Esophagus squamous epithelium (tissue), 5 donors: ENCODE measurements at places on chromosomes 11 and 22. TPM values are rescaled to one million over a fixed set of nuclear protein-coding genes. Genes with fewer than 3 reads are reported as not detected.

ART1 gene
- not detected for total RNA-seq

LZTR1 gene
- 24.3 TPM for total RNA-seq

TMPRSS4 gene
- 168 TPM for total RNA-seq

CDON gene
- total RNA-seq, result 5.5 TPM

CRYBB3 gene
- total RNA-seq, result not detected

TRPM5 gene
- not detected for total RNA-seq

TRIM29 gene
- 691 TPM for total RNA-seq

OR8D1 gene
- not detected for total RNA-seq

BDNF gene
- total RNA-seq, result 1.1 TPM

OR56B1 gene
- total RNA-seq, result not detected

ENTHD1 gene
- not detected for total RNA-seq

CHRDL2 gene
- total RNA-seq, result 0.19 TPM

ZFTA gene
- 2.9 TPM for total RNA-seq

PDGFB gene
- total RNA-seq, result 1.3 TPM

- no peak for DNase-seq
Measured at GRCh38 chr11:133230431-133230830, 301.9 kb downstream of the OPCML start.

- no peak for DNase-seq
Measured at GRCh38 chr11:103842191-103842590, 194.2 kb upstream of the DDI1 start.

GRCh38 chr11:102534261-102534872 is 3.8 kb upstream of the MMP7 start:
- no peak for DNase-seq

- no peak for DNase-seq
Measured at GRCh38 chr11:55795256-55795655, at the start of gene OR5D14. Gene OR5D14, plus strand, starts transcription at chr11:55795556. Its CDS starts 0 bp downstream, at chr11:55795556.

- DNase-seq, result no peak
Measured at GRCh38 chr22:26404851-26405421, 24.1 kb upstream of the ASPHD2 start.

DNA sequence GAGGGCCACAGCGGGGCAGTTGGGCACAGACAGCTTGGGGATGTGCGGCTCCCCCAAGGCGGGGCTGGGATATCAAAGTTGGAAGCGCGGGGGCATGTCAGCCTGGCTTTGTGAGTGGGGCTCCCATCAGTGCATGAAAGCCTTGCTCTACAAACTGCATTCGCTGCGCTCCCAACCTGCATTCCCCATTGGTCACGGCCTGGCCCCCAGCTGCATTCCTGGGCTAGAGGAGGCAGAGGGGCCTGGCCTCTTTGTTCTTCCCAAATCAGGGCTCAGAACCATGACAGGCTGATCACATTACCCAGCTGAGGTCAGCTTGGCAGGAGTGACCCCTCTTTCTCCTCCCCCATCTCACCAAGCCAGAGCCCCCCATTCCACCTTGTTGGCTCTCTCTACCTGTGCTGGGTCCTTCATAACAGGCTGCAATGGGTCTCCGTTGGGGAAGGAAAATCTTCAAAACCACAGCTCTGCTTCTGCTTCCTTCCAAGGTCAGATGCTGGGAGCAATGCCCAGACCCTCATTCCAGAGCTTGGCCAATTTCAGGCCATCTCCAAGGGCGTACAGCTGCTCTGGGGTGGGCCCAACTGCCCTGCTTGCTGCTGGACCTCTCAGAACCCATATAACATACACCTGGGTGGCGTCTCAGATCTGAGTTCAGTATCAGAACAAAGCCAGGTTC is 38.7 kb upstream of the CDON start:
- no peak for DNase-seq

DNA sequence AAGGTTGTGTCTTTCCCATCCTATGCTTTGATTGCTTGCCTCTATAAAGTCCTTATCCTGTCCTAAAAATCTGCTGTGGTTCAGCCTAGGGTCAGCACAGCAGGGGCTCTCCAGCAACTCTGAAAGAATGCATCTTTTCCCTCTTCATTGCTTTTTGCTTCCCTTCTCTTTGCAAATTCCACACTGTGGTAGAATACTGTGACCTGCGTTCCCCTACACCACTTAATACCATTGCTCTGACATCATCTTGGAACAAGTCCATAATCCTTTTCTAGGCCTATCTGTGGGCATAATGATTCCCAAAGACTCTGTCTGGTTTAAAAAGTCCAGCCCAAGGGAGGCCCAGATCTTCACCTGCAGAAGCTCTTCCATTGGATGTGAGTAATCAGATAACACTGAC is 177.7 kb downstream of the NAV2 start:
- no peak for DNase-seq

GRCh38 chr22:38080850-38081635 is 2.9 kb downstream of the SLC16A8 start:
- no peak for DNase-seq

DNA sequence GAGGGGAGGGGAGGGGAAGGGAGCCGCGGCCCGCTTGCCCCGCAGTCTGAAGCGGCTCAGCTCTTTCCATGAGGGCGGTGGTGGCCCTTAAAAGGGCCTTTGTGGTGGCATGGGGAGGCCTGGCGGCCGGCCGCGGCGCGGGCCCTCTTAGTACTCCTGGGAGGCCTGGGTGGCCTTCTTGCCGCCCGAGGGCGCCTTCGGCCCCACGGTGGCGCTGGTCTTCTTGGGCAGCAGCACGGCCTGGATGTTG is 6.9 kb downstream of the DPAGT1 start:
- no peak for DNase-seq

GRCh38 chr11:44870615-44871176 is 80.0 kb downstream of the TP53I11 start:
- DNase-seq, result no peak

DNA sequence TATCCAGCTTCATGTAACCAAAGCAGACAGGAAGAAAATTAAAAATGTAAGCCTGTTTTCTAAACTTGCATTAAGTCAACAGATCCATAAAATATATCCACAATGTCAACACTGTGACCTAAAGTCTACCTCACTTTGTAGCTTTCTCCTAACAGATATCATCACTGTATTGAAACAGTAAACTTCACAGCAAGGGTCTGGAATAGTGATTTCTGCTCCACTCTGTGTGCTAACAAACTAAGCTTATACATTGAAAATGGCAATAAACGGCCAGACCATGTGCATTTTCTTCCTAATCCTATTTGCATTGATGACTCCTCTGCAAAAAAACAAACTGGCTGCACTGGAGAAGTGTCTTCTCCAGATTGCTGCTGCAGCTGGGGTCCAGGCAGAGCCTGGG is 26.8 kb downstream of the CADM1 start:
- DNase-seq, result no peak

DNA sequence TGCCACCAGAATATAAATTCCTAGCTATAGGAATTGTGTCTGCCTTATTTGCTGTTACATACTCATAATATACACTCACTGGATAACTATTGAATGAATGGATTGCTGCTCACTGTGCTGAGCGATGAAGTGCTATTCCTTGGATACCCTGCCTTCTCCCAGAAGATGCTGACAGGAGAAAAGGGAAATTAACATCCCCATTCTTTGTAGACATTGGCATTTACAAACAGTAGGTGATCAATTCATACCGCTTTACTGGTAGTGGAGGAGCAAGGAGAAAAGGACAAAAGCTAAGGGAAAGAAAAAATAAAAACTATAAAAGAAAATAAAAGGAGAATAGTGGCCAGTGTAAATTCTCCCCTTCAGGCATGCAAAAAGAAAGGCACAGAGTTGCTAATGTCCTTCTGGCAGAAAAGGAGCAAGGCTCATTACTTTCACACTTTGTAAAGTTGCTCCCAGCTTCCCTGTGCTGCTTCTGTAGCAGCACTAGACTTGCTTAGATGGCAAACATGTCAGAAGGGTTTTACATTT is 183.0 kb downstream of the LUZP2 start:
- DNase-seq, result no peak

- no peak for DNase-seq
Measured at GRCh38 chr11:121790430-121790829, 325.6 kb downstream of the BLID start.

DNA sequence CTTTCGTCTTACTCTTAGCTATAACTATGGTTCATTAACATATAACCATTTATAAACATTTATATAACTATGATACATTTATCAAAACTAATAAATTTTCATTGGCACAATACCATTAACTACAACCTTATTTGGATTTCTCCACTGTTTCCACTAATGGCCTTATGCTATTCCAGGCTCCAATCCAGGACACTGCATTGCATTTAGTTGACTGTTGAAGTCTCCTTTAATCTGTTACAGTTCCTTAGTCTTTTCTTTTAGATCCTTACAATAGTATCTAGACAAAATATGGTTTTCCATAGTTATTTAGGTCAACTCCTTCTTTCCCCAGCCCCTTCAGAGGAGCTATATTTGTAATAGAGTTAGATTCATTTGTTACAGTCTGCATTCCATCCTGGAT is 47.2 kb downstream of the CCDC34 start:
- no peak for DNase-seq

DNA sequence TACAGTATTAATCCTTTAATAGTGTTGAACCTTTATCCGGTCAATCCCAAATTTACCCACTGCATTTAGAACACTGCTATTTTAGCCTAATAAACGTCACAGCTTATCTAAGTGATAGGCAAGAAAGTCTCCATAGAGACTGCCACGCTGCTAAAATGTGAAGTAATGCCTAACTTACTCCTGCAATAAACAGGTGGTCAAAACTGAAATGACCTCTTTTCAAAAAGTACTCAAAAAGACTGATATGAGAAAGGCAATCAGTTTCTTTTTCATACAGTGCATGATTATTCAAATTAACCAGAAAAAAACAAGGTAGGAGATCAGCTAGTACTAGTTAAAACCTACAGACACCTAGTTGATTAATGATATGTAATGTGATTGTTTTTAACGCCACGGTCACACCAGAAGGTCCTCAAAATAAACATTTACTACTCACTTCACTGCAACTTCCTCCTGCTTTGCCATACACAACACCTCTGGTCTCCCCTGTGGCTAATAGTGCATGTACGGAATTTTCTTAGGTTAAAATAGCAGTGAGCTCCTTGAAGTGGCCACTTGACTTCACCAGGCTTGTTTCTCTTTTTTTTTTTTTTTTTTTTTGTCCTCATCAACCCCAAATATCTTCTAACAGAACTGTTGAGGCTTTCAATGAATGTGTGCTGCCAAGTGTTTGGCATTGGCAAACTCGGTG is 8.8 kb downstream of the ATP5MG start:
- DNase-seq, result no peak

DNA sequence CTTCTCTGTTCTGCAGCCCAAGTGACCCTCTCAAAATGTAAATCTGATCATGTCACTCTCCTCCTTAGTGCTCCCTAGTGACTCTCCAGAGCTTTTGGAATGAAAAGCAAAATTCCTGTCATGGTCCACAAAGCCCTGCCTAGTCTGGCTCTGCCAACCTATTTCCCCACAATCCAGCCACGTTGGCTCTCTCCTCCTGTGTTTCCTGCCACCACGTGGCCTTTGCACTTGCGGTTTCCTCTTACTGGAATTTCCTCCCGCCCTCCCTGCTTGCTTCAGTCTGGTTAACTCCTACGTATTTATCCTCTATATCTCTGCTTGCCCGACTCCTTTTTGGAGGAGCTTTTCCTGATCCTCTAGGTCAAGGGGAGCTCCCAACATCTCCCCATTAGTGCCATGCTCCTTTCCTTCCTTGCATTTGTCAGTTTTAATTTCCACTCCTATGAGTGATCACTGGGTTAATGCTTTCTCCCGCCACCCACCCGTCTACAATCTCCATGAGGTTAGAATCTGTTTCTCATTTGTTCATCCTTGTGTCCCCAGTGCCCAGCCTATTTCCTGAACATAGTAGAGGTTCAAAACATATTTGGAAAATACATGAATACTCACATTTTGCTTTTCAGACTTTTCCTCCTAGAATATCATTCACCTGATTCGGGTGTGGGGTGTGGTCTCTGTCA is 11.5 kb downstream of the NNMT start:
- no peak for DNase-seq

DNA sequence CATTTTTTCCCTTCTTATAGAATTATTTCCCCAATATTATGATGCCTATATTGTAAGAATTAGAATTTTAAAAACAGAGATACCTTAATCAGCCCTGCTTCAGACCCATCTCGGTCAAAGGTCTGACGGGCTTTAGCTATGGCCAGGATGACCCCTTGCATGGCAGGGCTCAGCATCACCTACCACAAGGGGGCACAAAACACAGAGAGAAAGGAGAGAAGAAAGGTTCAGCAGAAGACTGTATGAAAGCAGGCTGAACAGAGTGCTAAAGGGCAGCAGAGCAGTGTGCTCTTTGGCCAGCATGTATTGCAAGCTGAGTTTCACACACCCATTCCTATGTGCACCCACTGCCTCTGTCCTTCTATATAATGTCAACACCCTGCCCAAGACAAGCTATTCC is 26.8 kb downstream of the CLDN25 start:
- DNase-seq, result no peak

DNA sequence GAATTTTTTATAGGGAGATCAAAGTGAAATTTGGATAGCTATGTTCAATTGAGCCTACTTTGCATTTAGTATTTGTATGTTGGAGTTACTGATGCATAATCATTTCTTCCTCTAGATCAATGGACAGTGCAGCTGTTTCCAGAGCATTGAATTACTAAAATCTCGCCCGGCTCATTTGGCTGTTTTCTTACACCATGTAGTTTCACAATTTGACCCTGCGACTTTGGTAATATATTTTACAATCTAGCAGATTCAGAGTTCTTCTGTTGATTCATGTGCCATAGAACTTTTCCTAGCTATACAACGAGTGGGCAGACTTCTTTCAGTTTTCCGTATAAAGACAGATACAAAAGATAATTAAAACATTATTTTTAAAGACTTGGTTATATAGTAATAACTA is 70.0 kb upstream of the GRIK4 start:
- DNase-seq, result no peak
